Iris pigment epithelial cell (primary cell): ENCODE measurements at places on chromosomes 1 and 21.
A peak's percentile ranks its signal among the peaks of the same experiment; 100 is the strongest.

DNA sequence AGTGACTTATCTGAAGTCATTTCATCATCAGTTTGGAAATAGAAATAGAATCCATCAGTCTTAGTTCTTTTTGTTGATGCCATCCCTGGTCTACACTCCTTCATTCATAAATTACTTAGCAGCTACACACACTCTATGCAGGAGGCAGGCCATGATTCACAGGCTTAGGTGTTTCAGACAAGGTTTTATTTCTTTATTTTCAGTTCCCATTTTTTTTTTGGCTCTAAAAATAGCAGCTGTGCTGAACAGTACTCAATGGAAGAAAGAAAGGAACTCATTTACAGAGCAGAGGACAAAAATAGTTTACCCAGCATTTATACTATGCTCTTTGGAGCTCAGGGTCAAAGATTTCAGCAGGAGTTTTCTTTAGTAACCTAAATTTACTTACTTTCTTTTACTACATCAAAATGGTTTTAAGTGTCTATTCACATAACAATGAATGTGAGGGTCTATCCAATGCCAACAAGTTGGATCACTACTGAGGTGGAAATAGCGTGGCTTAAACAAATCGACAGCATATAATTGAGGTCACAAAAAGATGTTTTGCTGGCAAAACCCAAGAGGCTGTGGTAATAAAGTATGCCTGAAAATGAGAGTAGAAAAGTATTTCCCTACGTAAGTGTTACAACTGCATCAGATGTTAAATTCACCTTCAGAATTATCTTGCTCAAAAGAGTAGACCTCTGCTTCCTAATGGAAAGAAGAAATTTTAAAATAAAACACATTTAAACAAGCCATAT, 7.7 kb downstream of the KRTAP19-8 start:
- no peak for DNase-seq

- no peak for DNase-seq
These were observed 115.7 kb upstream of the HIVEP3 start for GRCh38 chr1:42034426-42034825.

- peak; percentile 68 for DNase-seq
These were observed 239.4 kb downstream of the BACH1 start for GRCh38 chr21:29538115-29538514.

- DNase-seq: peak; percentile 83
These were observed 2.8 kb downstream of the TGFB2 start for GRCh38 chr1:218347723-218348627.

DNA sequence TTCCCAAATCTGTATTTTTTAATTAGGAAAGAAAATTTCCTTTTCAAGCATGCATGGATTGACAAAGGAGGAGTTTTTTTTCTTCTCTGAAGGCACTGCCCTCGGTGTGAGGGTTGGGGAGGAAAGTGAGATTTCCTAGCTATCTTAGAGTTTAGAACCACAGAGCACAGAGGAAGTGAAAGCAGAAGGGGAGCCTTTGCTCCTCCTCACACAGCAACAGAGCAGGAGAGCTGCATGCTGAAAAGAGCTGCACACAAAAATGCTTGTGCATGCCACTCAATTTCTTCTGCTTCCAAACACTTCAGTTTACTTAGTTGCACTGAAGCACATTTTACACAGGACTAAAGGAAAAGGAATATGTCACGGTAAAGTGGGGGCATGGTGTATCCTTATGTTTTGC, 308.1 kb downstream of the GPATCH2 start:
- DNase-seq: no peak

DNA sequence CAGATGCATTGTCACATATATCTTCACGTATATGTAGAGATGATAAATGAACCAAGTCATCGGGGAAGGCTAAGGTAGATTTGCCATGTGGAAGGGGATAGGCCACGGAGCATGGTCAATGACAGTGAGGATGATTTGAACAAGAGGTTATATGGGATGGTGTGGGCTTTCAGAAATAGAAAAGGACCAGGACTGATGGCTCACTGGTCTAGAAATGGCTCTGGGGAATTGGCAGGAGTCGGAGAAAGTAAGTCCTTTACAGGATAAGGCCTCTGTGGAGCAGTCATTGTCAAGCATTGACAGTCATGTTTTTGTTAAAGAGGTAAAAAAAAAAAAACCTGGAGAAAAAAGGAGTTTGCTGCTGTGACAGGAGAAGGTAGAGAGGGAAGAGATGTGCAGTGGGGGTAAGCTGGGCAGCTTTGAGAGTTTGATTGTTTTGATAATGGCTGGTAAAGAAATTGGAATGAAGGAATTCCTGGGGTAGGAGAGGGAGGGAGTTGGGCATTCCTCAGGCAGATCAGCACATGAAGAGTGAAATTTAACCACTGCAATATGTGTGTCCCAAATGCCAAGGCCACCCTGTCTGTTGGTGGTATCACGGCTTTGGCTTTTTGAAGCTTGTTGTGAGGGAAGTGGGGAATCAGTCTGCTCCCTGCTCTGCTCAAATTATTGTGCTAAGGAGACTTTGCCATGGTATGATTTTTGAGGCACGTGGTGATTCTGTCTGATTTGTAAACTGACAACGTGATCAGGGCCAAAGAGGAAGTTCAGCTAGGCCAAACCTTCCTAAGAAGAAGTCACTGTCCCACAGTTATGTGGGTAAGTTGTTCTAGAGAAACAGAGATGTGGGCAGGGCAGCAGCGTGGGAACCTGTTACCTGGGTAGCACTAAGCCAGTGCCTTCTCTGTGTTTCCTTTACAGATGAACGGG, 26.0 kb downstream of the MACF1 start:
- peak; percentile 8 for DNase-seq

DNA sequence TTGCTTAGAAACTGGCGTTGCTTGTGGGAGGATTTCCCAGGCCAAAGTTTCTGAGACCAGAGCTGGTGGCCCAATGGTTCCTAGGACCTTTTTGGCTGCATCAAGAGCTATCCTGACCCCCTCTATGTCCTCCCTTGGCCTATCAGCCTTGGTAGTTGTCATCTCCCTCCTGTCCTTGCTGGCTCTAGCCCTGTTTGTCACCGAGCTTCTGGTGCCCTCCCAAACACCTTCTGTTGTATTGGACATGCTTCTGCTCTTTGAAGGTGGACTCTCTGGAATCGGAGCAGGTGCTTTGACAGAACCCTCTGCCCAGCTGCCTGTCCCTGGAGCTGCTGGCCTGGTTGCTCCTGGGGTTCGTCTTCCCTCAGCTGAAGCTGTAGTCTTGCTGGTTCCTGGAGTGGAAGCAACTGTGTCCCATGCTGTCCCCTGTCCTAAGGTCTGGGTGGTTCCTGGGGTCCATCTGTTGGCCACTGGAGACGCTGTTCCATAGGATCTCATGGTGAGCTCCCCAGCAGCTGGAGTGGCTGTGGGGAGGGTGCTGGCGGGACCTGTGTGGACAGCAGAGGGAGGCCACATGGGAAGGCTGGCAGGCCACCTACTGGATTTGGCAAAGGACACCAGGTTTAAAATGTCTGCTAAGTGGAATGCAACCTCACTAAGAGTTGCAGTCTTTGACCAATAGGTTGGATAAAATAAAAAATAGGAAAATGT, 9.4 kb downstream of the FCAMR start:
- no peak for DNase-seq

DNA sequence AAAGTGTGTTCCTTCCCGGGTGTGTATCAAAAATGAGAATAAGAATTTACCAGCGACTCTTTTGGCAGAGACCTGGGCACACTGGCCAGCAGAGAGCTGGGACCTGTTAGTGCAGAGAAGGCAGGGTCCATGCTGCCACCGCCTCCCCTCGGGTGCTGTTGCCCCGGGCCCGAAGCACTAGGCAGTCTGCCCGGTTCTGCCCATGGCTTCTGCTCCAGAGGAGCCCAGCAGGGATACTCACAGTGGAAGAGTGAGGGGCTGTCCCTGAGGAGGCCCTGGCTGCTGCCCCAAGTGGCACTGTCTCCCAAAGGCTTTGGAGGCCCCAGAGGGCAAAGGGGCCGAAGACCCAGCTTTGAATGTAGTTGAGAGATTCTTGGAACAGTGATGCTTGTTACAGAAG, 80.5 kb downstream of the MIS18A start:
- no peak for DNase-seq

DNA sequence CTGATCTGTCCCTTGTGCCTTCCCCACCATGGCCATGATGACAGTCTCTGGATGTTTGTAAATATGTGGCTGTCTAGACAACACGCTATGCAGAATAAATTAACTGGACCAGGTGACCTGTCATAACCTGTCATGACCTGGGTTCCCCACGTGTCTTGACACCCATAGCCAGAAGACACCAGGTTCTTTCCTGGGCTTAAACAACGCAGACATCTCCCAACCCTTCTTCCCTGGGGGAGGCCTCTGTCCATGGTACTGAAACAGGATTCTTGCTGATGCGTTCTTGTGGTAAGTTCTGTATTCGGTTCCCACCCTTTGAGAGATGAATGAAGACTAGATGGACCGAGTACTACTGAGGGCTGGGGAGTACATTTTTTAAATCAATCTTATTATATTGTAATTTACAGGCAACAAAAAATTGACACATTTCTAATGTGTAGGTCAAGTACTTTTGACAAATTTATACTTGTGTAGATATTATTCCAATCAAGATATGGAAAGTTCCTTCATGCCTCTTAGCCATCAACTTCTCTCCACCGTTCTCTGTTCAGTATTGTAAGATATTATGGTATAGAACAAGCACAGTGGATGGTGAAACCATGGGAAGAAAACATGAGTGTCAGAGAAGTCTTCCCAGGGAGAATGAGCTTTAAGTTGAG, 738.8 kb downstream of the PTPRU start:
- peak; percentile 37 for DNase-seq

GRCh38 chr1:246893191-246893939, 38.4 kb downstream of the AHCTF1 start:
- DNase-seq: peak; percentile 10

DNA sequence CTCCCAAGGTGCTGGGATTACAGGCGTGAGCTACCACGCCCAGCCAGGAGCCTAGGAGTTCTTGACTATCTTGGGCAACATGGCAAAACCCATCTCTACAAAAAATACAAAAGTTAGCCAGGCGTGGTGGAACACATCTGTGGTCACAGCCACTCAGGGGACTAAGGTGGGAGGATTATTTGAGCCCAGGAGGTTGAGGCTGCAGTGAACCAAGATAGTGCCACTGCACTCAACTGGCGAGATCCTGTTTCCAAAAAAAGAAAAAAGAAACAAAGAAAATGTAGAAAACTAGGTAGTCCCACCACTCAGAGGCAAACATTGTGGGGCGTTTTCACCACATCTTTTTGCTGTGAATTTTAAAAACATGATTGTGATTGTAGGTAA, 141.3 kb downstream of the ZZZ3 start:
- no peak for DNase-seq

GRCh38 chr1:20830378-20830777, 43.3 kb upstream of the HP1BP3 start:
- no peak for DNase-seq

DNA sequence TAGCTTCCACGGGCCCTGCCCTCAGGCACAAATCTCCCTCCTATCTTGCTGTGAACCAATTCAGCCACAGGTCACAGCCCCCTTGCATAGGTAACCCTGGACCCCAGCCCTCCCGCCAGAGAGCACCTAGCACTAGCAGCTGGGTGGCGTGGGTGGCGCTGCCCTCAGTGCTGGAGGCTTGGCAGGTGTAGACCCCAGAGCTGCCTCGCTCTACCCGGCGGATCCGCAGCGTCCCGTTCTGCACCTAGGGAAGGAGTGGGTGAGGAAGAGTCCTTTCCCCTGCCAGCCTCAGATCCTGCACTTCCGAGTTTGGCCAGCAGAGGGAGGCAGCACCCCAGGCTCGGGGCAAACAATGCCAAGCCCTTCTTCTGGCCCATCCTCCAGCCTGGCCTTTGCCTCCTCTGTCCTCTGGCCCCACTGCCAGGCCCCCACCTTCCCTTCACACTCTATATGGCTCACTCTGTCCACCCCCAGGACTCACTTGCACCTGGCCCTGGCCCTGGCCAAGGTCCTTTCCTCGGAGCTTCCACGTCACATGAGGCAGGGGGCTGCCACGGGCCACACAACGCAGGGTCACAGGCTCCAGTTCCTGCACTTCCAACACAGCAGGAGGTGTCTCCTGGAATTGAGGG, 9.0 kb downstream of the IGSF9 start:
- peak; percentile 16 for DNase-seq

GRCh38 chr1:30903343-30904034, 5.1 kb downstream of the SDC3 start:
- peak; percentile 52 for DNase-seq

DNA sequence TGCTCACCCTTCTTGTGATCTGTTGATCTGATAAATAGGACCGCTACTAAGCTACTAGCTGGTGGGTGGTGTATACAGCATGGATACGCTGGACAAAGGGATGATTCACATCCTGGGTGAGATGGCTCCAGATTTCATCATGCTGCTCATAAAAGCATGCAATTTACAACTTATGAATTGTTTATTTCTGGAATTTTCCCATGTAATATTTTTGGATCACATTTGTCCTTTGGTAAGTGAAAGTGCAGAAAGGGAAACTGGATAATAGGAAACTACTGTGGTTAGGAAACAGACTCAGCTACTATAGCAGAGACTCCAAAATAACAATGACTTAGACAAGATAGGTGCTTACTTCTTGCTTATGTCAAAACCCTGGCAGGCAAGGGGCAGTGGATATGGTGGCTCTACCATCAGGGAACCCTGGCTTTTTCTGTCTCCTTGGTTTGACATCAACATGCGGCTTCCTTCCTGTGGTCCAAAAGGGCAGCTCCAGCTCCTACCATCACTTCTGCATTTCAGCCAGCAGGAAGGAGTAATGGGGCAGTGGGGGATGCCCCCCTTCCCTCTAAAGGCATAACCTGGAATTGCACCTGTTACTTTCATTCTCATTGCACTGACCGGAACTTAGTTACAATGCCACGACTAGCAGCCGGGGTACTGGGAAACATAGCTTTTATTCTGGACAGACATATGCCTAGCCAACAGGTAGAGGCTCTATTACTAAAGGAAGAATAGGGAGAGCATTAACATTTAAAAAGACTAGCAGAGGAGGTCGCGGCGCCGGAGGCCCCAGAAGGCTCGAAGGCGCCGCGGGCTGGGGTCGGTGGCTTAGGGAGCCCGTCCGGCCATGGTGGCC, 13.8 kb upstream of the AK2 start:
- peak; percentile 97 for DNase-seq

- DNase-seq: no peak
These were observed 539 bp downstream of the CGN start for GRCh38 chr1:151511636-151512215.

- no peak for DNase-seq
These were observed 20.8 kb upstream of the TENT5C start for GRCh38 chr1:117585086-117585485.

- DNase-seq: no peak
These were observed 16.8 kb upstream of the BRINP3 start for GRCh38 chr1:190494451-190494850.

- DNase-seq: no peak
These were observed 15.2 kb downstream of the SAMD11 start for GRCh38 chr1:938711-939489.

GRCh38 chr21:39714331-39714730, 30.7 kb upstream of the IGSF5 start:
- no peak for DNase-seq

- DNase-seq: no peak
These were observed 1.1 kb upstream of the SETDB1 start for GRCh38 chr1:150925080-150925479.
